ENCODE measurements at places on chromosomes 7 and 10.

GRCh38 chr10:61455656-61456055 is 2.5 kb upstream of the TMEM26 start:
- DNase-seq = no peak

DNA sequence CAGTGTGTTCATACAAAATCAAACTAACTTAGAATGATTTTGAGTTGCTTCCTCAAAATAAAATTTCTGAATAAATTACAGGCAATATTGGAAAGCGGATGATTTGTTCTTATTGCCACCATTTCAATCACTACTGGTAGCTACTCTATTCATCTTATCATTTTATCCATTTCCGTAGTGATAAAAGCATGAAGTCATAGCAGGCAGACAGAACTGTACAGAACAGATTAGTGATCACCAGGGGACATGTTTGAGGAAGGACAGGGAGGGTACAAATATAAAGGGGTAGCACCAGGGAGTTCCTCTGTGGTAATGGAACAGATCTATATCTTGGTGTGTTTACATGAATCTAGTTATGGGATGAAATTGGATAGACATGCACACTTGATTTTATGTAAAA is 138.5 kb downstream of the WNT2 start:
- no peak for DNase-seq

DNA sequence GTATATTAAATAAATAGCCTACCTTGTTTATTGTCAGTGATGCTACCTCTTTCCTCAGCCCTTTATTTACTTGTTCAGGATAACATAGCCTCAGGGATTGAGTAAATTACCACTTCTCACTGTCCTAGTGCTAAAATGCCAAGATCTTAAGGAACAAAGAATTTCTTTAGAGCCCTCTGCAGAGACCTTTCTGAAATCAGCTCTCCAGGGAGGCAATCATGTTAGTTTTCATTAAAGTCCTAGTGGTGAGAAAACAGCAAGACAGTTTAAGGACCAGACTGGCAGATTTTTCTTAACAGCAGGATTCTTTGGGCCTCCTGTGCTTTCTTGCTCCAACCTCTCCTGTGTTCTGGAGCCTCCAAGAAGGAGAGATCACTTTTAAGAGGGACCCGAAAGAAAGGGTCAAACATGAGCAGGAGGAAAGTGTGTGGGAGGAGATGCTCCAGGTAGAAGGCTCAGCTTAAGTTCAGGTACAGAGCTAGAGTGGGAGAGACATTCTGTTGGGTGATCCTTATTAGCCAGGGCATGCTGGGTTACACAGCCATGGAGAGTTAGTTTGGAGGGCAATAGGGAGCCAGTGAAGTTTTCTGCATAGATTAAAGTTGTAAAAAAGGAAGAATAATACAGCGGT is 1.2 kb upstream of the PLCE1 start:
- DNase-seq = no peak

DNA sequence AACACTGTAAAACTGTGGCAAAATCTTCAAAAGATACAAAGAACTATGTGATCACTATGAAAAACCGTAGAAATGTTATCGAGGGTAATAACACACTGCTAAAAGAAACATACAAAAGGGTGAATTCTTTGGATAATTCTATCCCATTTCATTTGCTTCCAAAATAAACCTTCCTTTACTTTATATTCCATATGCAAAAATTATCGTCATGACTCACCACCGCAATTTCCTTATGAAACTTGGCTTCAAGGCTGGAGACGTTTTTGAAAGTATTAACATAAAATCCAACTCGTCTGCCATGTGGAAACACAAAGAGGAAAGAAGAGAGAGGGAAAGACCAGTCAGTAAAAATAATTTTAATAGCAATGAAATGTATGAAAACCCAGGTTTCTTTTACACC is 165.2 kb downstream of the AMPH start:
- DNase-seq = no peak

- DNase-seq = no peak
Measured at GRCh38 chr10:122344741-122345258, 29.7 kb upstream of the PLEKHA1 start.

DNA sequence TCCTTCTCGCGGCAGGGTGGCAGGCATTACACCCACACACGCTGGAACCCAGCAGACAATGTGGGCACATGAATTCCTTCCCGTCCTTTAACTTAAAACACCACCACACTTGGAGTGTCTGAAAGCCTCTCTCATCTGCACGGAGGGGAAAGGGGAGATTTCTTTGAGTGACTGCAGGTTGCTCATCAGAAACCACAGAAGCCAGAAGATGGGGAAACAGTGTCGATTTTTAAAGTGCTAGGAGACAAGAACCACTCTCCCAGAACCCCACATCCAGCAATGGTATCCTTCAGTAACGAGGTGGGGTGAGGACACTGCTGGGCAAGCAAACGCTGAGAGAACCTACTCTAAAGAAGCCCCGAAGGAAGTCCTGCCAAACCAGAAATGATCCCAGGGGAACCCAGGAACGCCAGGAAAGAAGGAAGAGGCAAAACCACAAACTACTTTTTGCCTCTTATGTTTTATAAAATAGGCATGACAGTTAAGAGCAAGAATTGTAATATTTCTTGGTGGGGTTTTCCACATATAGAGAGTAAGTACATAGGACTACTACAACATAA is 254.3 kb downstream of the ELFN1 start:
- DNase-seq = no peak

DNA sequence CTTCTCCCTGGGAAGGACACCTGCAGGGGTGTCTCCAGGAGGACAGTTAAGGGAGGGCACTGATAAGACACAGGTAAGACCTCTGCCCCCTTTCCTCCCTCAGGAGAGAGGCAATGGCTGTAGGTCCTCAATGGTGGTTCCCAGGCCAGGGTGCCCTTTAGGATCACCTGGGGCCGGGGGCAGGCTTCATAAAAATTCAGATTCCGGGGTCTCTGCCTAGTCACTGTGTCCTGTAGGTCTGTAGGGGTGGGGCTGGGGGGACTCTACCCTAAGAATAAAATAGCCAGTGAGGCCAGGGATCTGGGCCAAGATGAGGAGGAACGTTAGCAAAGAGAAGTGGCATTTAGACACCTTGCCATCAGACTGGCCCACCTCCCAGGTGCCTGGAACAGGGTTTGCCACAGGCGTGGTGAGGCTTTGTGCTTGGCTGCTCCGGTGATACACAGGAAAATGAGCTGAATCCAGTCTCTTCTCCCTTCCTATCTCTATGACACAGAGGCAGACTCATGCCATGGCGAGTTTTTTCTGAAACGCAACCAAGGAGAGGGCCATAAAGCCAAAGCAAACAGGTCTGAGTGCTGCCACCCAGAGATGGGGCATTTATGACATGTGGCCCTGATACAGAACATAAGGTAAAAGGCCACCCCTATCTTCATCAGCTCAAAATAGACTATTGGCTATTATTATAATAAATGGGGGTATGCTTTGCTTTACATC is 52.6 kb downstream of the SH3PXD2A start:
- DNase-seq = no peak

Measured in NCI-H524 (cell line).